Progenitor cell of endocrine pancreas (in vitro differentiated cells): ENCODE measurements at places on chromosomes 4 and X.

GRCh38 chrX:1134156-1134555 is 78.3 kb downstream of the CRLF2 start:
- no peak for DNase-seq

GRCh38 chr4:80393970-80394250 is 58.4 kb downstream of the CFAP299 start:
- DNase-seq: no peak

GRCh38 chr4:6465955-6466354 is 6.5 kb downstream of the PPP2R2C start:
- peak; percentile 3 for DNase-seq

DNA sequence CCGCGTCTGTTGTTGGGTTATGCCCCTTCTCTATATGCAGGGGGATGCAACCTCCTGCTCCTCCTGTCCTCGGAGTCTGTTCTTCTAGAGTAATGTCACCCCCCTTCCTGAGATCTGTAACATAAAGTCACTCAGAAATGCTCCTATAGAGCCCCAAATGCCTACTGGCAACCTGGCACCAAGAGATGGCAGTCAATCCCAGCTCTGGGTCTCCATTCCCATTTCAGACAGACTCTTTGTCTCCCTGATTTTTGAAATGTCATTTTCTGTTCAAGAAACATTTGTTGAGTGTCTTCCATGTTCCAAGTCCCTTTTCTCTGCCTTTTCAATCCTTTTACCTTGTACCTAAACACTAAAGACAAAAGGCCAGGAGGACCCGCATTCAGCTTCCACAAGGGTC is 9.6 kb upstream of the PRDM8 start:
- no peak for DNase-seq

DNA sequence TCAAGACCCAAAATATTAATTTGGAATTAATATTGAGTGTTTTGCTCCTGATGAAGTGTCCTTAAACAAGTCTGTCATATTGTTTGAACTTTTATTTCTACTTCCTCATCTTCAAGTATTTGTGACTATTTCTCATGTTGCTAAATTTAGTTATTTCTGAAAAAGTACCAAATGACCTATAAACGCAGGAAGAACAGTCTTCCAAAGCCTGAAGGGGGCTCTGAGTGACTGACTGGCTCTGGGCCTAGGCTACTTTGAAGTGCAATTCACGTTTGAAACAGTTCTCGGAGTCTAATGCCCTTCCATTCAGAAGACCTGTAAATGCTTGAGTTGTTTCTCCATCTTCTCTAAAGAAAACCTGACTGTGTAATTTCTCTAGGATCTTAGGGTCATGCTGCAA is 26.5 kb downstream of the GALNT7 start:
- DNase-seq: no peak

GRCh38 chrX:31213941-31214340 is 142.1 kb upstream of the FTHL17 start:
- no peak for DNase-seq

DNA sequence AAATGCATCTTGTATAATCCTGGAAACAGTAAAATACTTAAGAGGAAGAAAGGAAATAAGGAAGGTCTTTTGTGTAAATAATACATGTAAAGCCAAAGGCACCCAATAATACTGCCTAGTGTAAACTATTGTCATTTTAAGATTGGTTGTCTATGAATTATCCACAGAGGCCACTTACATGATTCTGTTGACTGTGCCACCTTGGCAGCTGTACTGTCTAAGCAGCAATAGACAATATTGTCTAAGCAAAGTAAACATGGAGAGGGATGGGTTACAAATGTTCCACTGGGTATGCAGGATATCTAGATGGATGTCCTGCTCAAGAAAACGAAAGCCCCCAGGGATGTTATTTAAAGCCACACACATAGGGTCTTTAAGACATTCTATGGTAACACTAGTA is 19.4 kb downstream of the BEND4 start:
- DNase-seq: no peak

DNA sequence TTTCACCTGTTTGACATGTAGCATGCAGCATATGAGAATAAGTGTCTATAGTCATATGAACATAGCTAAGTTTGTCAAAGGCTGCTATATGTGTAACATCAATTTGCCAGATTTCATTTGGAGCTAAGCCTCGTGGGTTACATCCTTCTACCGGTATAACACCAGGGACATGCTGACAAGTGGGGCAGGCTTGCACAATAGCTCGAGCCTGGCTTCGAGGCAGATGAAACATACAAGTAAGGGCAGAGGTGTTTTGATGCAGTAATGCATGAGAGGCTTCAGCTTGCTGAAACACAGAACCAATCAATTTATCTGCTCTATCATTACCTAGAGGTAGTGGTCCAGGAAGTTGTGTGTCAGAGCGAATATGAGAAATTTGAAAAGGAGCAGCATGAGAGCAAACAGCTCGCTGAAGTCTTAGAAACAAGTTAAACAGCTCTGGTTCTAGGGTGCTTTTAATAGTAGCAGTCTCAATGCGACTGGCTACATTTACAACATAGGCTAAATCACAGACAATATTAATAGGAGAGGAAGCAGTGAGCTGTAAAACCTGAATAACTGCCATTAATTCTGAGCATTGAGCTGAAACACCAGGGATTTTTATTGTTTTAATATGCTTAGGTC is 14.9 kb upstream of the UGDH start:
- DNase-seq: no peak

GRCh38 chrX:7111518-7111917 is 36.0 kb upstream of the STS start:
- DNase-seq: no peak

DNA sequence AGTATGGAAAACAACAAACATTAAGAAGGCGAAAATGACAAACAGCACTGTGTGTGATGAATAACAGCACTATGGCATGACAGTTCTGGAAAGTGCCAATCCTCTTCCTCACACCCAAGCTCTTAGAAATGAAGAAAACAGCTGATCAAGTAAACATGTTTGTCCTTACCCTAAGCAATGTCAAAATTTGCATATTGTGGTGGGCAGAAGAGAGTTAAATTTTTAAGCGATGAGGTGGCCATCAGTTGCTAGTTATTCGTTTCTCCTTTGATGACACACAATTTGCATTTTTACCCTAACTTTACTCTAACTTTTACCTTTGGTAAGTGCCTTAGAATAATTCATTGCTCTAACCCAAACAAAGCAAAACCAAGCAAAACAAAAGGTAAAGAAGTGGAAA is 8.8 kb downstream of the PROM1 start:
- DNase-seq: no peak
